ENCODE measurements at places on chromosomes 4 and X. TPM values are rescaled to one million over a fixed set of nuclear protein-coding genes. Genes with fewer than 3 reads are reported as not detected.

GRCh38 chrX:130330146-130330545, 9.6 kb upstream of the SLC25A14 start:
- no peak for DNase-seq

DNA sequence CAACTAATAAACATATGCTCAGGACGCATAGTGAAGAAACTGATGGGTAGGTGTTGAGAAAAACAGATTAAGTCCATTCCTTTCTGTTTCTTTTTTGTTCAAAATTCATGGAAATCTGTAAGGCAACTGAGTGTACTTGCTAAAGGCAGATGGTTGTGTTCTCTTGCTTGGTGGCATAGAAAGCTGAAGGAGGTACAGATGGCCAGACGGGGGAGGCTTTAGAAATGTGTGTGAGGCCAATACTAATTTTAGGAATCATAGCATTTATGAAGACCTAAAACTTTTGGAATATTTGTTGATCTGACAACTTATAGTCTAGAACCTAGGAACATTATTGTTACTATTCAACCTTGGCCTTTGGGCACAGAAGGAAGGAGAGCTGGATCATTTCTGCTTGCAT, 56.8 kb upstream of the EMCN start:
- no peak for DNase-seq

GRCh38 chrX:124433186-124433585, 86.8 kb downstream of the SH2D1A start:
- DNase-seq: no peak

- DNase-seq: no peak
These were observed 47.6 kb upstream of the ADAD1 start for GRCh38 chr4:122331195-122331594.

- DNase-seq: no peak
These were observed 47.4 kb downstream of the FREM3 start for GRCh38 chr4:143653031-143653430.

DNA sequence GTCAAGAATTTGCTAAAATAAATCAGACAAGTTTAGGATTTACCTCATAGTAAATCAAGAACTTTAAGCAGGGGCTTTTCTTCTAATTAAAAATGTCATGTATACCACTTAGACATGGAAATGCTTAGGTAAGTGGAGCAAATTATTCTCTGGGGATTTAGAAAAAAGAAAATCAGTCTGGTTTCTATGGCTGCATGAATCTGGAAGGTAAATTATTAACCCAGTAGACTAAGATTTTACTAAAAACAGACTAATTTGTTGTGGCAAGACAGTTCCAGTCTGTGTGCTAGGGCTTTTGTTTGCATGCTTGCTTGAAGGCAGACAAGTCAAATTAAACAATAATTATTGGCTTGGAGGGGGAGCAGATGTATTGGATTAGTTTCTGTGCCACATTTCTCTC, 140.6 kb downstream of the TBL1X start:
- DNase-seq: no peak

GRCh38 chrX:28188526-28188925, 207.3 kb upstream of the DCAF8L1 start:
- DNase-seq: no peak

- no peak for DNase-seq
These were observed 372.3 kb upstream of the F9 start for GRCh38 chrX:139158256-139158655.

TLR7 gene
- total RNA-seq: not detected

TASL gene
- total RNA-seq: not detected

NUP54 gene
- total RNA-seq: 67.4 TPM

TLR10 gene
- total RNA-seq: not detected

Data from fibroblast of villous mesenchyme (primary cell).